ENCODE measurements at places on chromosomes 12 and 14. TPM values are rescaled to one million over a fixed set of nuclear protein-coding genes. Genes with fewer than 3 reads are reported as not detected.

Gene RIMBP2
- not detected for total RNA-seq

Gene SLC25A47
- total RNA-seq = not detected

Gene HOXC6
- total RNA-seq = 5.4 TPM

Gene DAD1
- total RNA-seq = 364 TPM

Gene BATF
- not detected for total RNA-seq

Gene NT5DC3
- total RNA-seq = 7.6 TPM

Gene TAS2R7
- not detected for total RNA-seq

Gene TAS2R10
- not detected for total RNA-seq

Gene SMARCD1
- 62.5 TPM for total RNA-seq

Gene IL23A
- total RNA-seq = 0.74 TPM

Gene ACRBP
- 0.37 TPM for total RNA-seq

Gene SLC5A8
- not detected for total RNA-seq

Gene MIP
- not detected for total RNA-seq
